ENCODE measurements at places on chromosomes 1 and 21.

DNA sequence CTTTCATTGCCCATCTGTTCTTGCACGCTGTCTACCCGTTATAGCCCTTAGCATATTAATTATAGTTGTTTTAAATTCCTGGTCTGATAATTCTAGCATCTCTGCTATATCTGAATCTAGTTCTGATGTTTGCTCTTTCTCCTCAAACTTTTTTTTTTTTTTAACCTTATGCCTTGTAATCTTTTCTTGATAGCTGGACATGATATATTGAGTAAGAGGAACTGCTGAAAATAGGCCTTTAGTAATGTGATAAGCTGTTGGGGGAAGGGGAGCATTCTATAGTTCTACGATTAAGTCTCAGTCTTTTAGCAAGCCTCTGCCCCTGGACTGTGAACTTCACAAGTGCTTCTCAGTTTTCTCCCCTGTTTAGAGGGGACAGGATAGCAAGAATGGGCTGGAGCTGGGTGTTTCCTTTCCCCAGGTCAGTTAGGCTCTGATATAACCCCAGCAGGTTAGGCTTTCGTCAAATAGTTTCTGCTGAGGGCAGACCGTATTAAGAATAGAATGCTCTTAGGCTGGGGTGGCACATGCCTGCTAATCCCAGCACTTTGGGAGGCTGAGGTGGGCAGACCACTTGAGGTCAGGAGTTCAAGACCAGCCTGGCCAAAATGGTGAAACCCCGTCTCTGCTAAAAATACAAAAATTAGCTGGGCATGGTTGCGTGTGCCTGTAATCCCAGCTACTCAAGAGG is 62.2 kb downstream of the ZFYVE9 start:
- DNase-seq: no peak

DNA sequence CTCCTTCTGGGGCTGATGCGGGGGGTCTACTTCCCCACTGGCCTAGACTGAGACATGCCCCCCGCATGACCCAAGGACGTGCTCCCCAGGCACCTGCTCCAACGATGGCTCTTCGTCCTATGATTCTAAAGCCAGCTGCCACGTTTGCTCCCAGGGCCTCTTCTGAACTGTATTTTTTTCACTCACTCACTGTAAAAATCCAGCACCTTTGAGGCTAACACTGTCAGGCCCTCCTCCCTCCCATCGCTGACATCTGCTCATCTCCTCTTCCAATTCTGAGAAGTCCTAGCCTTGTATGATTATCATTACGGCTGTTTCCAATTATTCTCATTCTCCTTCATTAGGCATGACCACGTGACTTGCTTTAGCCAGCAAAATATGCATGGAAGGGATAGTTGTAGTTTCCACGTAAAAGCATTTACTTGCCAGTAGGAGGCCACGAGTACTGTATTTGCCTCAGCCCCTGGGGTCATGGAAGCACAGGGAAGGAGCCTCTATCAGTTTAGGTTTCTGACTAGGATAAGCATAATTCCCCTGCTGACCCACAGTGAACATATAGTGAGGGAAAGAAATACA is 19.1 kb upstream of the EDN2 start:
- no peak for DNase-seq

- no peak for DNase-seq
Measured at GRCh38 chr1:22489823-22490222, 38.2 kb downstream of the ZBTB40 start.

DNA sequence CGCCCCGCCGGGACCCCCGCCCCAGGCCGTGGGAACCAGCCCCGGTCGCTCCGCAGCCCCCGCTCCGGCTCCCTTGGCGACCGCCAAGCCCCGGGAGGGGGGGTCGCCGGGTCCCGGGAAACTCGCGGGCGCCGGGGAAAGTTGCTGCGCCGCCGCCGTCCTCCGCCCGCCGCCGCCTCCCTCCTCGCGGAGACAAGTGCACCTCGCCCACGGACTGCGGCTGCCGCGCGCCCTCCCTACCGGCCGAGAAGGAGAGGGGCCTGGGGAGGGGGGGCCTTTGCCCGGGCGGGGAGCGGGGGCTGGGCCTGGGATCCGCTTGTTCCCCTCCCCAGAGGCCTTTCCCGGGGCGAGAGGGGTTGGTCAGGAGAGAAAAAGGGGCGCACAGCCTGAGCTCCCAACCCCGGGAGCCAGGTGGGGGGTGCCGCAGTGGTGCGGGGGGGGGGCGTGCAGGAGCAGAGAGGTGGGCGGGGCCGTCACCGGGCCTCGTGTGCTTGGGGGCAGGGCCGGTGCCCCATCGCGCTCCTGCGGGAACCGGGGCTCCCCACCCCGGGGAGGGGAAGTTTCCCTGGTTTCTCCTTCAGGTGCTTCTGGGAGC is 592 bp downstream of the AGRN start:
- no peak for DNase-seq

GRCh38 chr1:51133045-51133444 is 31.0 kb downstream of the C1orf185 start:
- no peak for DNase-seq

DNA sequence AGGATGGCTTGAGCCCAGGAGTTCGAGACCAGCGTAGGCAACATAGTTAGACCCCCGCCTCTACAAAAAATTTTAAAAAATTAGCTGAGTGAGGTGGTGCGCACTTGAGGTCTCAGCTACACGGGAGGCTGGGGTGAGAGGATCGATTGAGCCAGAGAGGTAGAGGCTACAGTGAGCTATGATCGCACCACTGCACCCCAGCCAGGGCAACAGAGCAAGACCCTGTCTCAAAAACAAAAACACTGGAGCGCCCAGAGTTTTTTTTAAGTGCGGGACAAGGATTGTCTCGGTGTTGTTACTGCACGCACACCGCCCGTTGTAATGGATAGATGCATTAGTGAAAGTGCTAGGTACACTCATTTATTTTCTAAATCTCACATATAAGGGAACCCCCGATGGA is 37.1 kb downstream of the PIK3CD start:
- no peak for DNase-seq

- DNase-seq: no peak
Measured at GRCh38 chr1:240917976-240918375, 306.0 kb upstream of the GREM2 start.
